ENCODE measurements at places on chromosomes 1 and 21. TPM values are rescaled to one million over a fixed set of nuclear protein-coding genes. Genes with fewer than 3 reads are reported as not detected.

- H3K27ac ChIP-seq = no peak overlapping the region
- H3K4me1 ChIP-seq = peaks cover 41% of the 10 kb centered on the region
- H3K4me3 ChIP-seq = no peak overlapping the region
- no peak for DNase-seq
Measured at GRCh38 chr21:33950431-33951079, 35.0 kb upstream of the ATP5PO start.

Gene FAM89A
- 3.0 TPM for total RNA-seq

- no peak for DNase-seq
- no peaks in the 10 kb centered on the region for H3K36me3 ChIP-seq
- H3K27ac ChIP-seq = no peak overlapping the region
- peaks cover 9% of the 10 kb centered on the region for H3K4me1 ChIP-seq
Measured at GRCh38 chr1:12169442-12170135, 2.8 kb downstream of the TNFRSF1B start.

DNA sequence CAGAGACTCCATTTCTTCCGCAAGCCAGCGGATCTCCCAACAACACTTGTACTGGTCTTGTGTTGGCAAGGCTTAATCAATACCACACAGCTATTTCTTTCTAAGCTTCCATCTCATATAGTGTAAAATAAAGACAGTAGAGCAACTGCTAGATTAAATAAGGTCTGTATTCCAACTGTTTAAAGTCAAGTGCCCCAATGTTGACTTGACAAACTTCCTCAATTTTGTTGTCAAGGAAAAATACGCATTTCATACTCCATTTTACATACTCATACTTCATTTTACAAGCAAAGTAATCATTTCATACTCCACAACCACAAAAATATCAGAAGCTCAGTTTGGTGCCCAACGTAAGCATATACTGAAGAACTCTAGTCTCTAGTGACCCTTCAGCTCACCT lies 143.0 kb downstream of the RERE start:
- no peak overlapping the region for H3K4me3 ChIP-seq
- no peak overlapping the region for H3K27ac ChIP-seq
- DNase-seq = no peak
- H3K4me1 ChIP-seq = peaks cover 52% of the 10 kb centered on the region
- H3K27me3 ChIP-seq = no peaks in the 10 kb centered on the region
- H3K36me3 ChIP-seq = no peaks in the 10 kb centered on the region

Gene RNU1-1
- total RNA-seq = 3,681 TPM

All from HFFc6 (cell line).